ENCODE measurements at places on chromosomes 2 and 18.
A peak's percentile ranks its signal among the peaks of the same experiment; 100 is the strongest.

DNA sequence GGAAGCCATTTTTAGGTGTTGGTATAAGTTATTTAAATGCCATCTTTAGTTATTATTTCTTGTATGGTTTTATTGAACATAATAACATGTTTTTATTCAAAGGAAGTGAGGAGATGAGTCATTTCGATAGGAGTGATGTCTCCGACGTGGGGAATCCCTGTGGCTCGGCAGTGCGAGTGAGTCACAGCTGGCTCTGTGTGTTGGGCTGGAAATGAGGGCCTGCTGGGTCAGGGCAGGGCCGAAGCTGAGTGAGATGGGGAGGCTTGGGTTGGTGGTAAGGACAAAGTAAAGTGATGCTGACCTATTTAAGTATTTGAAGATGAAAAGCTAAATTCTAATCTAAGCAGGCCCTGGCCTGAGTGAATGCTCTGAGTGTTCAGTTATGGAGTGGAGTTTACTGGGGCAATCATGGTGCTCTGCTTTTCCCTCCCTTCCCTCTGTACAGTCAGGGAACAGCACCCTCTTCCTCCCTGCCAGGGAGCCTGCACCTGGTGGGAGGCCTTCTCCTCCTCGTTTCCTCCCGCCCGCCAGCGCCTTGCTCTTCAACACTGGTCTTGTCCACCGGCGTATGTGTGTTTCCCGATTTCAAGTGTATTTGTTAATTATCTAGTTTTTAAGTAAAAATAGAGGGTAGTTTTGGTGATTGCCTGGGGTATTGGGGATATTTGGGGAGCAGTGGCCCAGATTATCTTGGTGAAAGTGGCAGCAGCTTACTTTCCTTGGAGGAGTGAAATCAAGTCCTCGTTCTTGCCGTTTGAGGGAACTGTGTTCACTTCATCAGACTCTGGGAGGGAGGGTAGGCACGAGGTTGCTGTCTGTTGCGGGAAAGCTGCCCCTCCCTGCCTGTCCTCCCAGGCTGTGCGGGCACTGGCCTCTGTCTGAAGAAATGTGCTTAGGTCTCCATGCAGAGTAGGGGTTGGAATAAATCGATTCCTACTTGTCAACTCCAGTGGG is 157.0 kb downstream of the LDLRAD4 start:
- peak; percentile 37 for DNase-seq

- DNase-seq, result no peak
These were observed 59.5 kb downstream of the MEP1B start for GRCh38 chr18:32249147-32249929.

DNA sequence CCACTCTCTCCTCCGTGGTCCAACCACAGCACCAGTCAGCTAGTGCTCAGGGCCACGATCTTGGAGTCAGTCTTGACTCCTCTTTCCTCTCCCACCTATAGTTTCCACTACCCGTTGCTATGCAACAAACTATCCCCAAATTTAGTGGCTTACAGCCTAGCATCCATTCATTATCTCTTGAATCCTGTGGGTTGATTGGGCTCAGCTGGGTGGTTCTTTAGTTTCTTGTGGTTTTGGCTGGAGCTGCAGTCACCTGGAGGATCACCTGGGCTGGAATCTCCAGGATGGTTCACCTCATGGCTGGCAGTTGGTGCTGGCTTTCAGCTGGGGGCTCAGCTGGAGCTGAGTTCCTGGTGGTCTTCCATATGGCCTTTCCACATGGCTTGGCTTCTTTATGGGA is 149.9 kb downstream of the ASB1 start:
- DNase-seq, result no peak

- DNase-seq, result no peak
These were observed 1186.3 kb upstream of the CELF4 start for GRCh38 chr18:38751898-38752297.

- DNase-seq, result no peak
These were observed 758.4 kb upstream of the TMEFF2 start for GRCh38 chr2:192953116-192953515.

- DNase-seq, result no peak
These were observed 7.3 kb downstream of the IRS1 start for GRCh38 chr2:226792155-226792881.

DNA sequence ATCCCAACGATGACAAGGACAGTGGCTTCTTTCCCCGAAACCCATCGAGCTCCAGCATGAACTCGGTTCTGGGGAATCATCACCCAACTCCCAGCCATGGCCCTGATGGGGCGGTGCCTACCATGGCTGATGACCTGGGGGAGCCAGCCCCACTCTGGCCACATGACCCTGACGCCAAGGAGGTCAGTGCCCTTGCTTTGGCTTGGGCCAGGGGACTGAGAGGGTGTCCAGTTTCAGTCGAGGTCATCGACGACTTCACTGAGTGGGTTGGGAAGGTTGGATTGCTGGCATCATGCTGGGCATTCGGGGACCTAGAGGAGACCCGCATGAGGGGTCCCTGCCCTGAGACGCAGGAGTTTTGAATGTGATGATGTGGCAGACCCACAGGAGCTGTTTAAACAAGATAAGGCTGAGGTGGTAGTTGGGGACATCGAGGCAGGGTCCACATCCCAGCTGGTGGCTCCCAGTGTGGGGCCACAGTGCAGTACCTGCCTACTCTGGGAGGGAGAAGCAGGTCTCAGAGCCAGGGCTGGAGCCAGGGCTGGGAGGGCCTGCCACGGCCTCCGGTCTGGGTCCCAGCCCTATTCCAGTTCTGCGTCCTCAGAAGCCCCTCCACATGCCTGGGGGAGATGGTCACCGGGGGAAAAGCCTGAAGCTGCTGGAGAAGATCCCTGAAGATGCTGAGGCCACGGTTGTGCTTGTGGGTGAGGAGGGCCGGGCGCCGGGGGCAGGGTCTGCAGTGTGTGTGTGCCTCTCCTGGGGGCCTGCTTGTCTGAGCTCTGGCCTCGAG is 6.0 kb downstream of the SLC4A3 start:
- no peak for DNase-seq

GRCh38 chr2:128581849-128582244 is 263.2 kb upstream of the HS6ST1 start:
- DNase-seq, result no peak

DNA sequence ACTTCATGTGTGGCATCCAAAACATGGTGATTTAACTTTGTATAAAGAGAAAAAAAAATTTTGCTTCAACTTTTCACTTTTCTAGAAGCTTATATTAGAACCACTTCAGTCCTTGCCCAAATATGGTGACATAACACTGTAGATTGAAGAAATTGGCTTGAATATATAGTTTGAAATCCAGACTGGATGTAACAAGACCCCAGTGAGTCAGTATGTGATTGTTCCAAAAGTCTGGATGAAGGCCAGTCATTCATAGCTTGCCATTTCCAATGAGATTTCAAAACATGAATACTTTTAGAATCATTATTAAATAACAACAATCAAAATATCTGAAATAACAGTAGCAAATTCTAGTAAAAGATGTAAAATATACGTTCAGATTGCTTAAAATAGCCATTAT is 104.8 kb upstream of the FN1 start:
- no peak for DNase-seq

DNA sequence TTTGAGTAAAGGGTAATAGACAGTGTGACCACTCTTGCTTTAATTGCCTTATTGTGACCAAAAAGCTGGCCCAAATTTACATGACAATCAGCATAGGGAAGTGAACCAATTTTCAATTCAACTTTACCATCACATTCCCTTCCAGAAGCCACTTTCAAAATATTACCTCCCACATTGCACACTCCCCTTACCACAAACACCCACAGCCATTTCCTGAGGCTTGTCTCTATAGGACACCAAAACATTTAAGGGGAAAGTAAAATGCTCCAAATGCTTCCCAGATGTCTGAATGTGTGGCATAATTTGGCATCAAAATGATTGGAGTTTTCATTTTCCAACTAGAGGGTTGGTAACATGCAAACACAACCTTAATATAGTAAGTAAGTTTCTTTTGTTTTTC is 616.1 kb downstream of the SLC4A3 start:
- no peak for DNase-seq

- no peak for DNase-seq
These were observed 34.9 kb upstream of the NEDD4L start for GRCh38 chr18:58009166-58009565.

DNA sequence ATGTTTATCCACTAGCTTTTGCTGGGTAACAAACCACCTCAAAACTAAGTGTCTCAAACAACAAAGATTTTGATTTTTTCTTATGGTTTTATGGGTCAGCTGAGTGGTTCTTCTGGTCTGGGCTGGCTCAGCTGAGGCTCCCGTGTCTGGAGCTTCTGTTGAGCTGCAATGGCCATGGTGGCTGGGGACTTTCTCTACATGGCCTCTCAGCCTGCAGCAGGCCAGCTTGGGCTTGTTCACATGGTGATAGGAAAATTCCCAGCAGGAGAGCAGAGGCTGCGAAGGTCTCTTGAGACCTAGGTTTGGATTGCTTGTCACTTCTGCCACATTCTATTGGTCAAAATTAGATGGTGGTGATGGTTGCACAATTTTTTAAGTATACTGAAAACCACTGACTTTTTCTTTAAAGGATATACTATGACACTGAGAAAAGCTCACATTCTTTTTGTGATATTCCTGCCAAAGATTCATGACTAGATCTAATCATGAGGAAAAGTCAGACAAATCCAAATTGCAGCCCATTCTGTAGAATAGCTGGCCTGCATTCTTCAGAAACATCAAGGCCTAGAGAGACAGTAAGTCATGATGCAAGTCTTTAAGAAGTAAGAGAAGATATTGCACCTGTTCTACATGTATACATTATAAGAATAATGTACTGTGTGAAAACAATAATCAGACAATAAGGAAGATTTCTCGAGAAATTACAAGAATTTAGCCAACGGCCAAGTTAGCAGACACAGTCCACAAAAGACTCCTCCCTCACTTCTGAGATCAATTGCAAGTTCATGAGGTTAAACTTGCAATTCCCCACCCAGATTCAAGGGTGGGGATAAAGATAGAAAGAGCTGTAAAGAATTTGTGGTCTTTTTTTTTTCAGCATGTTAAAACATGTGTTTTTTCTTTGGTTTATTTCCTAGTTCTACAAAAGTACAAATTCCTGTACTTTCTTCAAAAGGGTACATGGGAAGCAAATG is 35.0 kb upstream of the IL1R2 start:
- no peak for DNase-seq

DNA sequence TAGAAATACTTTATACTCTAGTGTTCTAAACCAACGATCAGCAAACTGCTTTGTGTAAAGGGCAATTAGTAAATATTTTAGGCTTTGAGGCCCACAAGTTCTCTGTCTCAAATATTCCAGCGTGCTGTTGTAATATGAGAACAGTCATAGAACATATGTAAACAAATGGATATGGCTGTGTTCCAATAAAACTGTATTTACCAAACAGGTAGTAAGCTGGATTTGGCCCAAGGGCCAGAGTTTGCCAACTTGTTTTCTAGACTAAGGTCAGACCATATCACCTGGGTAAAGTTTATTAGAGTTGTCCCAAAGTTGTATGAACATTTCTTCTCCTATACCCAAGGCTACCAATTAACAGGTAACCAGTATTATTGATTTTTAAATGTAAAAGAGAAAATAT is 303.2 kb upstream of the MC4R start:
- no peak for DNase-seq

- no peak for DNase-seq
These were observed 40.2 kb downstream of the PID1 start for GRCh38 chr2:229230911-229231310.

DNA sequence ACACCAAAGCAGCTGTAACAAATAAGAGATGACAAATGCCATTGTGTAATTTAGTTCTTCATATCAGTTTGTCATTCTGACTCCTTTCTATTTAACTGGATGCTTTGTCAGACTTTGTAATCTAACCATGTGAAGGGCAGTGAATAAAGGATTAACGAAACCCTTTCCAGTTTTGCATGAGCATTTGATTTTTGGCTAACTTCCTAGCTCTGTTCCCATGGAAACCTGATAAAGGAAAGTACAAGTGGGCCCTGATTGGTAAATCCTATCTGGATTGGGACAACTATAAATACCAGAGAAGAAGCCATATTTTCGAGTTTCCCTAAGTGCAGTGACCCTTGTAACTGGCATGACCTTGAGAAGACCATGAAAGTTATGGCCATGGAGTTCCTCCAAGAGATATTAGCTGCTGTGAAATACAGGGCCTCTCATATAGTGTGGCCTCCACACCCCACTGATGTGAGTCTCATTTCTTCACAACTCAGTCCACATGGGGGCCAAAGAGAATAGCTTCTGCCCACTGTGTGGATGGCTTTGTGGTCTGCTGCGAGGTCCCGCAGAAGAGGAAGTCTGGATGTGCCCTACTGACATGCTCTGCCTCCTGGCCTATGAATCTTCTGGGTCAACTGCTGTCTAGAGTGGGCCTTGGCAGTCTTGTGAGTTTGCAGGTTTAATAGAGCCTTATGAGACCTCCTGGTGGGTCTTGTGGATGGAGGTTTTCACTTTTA is 38.2 kb upstream of the CYP1B1 start:
- DNase-seq, result no peak

DNA sequence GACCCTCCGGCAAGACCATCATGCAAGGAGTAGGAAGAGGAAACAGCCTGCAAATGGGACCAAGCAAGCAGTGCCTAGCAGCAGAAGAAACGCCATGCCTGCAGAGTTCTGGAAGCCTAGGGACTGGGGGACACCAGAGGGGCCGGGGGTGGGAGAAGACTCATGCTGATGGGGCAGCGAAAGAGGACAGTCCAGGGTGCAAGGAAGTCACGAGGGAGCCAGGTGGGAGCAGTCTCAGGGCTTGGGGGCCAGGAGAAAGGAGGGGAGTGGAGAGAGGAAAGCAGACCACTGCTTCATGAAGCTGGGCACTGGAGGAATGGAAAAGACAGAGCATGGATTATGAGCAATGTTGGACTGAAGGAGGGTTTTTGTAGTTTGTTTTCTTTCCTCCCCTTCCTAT is 119.4 kb upstream of the CAPN13 start:
- no peak for DNase-seq

DNA sequence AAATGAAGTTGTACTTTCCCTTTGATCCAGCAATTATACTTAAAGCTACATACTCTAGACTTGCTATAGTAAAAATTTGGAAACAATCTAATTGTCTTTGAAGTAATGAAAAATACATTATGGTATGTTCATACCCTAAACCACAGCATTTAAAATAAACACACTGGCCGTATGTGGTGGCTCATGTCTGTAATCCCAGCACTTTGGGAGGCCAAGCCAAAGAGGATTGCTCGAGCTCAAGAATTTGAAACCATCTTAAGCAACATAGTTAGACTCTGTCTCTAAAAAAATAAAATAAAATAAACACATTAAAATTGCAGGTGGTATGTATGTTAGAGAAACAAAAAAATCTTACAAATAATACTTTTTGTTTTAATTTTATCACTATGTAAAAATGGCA is 208.1 kb upstream of the KLHL14 start:
- no peak for DNase-seq

GRCh38 chr2:68278169-68278568 is 25.8 kb upstream of the PPP3R1 start:
- no peak for DNase-seq

DNA sequence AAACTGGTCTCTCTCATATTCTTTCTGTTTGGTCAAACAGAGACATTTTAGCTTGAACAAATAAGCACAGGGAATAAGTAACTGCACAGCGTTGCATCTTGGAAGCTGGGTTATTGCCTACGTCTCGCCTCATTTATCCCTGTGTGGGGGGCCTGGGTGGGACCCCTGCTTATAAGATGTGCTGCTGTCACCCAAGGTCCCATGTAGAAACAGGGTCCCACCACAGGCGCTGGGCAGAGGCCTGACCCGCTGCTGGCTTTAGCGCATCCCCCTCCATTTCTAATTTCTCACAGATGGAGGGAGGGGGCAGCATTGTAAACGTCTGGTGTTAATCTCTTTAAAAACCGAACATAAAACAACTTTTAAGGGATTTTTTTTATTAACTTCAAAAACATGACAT is 207.8 kb downstream of the HDAC4 start:
- no peak for DNase-seq

GRCh38 chr18:2920546-2921343 is 73.9 kb downstream of the EMILIN2 start:
- no peak for DNase-seq

GRCh38 chr2:182064019-182064778 is 78.5 kb downstream of the PPP1R1C start:
- no peak for DNase-seq
